Muscle of leg (tissue), 16 donors: ENCODE measurements at places on chromosomes 5 and 9. TPM values are rescaled to one million over a fixed set of nuclear protein-coding genes. Genes with fewer than 3 reads are reported as not detected.

SNCB gene
- polyA plus RNA-seq: not detected

TNFSF8 gene
- polyA plus RNA-seq: 0.75 TPM

RNF145 gene
- polyA plus RNA-seq: 36.2 TPM

UGCG gene
- polyA plus RNA-seq: 33.3 TPM

ALDH1A1 gene
- polyA plus RNA-seq: 31.7 TPM

GRCh38 chr5:1885868-1886845, 3.4 kb upstream of the IRX4 start:
- no peak for DNase-seq

DNA sequence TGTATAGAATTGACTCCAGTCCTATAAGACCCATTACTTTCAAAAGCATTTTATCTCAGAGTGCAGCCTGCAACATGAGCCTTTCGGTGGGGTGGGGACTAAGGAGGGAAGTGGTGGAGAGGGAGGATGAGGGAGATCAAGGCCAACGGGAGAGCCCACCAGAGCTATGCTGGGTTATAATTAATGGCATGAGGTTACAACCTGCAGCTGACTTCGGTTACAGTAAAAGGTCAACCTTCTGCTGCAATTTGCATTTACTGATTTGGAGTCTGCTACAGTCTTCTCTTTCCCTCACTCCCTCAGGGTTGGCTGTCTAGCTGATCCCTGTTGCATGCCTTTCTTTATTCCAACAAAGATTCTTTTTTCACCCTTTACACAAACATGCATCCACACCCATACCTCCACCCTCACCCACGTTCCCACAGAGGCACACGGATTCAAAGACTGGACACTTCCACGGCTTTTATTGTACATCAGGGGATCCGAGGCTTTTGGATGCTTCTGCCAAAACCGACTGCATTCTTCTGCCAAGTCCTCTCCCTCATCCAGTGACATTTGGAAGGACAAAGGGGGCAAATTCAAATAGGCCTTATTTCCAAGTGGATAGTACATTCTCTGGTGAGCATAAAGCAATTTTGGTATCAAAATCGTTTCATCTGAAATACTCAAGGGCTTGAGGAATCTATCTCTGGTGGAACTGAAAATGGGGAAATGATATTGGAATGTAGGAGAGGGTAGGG, 381.2 kb downstream of the NFIB start:
- peak; percentile 50 for DNase-seq

DNA sequence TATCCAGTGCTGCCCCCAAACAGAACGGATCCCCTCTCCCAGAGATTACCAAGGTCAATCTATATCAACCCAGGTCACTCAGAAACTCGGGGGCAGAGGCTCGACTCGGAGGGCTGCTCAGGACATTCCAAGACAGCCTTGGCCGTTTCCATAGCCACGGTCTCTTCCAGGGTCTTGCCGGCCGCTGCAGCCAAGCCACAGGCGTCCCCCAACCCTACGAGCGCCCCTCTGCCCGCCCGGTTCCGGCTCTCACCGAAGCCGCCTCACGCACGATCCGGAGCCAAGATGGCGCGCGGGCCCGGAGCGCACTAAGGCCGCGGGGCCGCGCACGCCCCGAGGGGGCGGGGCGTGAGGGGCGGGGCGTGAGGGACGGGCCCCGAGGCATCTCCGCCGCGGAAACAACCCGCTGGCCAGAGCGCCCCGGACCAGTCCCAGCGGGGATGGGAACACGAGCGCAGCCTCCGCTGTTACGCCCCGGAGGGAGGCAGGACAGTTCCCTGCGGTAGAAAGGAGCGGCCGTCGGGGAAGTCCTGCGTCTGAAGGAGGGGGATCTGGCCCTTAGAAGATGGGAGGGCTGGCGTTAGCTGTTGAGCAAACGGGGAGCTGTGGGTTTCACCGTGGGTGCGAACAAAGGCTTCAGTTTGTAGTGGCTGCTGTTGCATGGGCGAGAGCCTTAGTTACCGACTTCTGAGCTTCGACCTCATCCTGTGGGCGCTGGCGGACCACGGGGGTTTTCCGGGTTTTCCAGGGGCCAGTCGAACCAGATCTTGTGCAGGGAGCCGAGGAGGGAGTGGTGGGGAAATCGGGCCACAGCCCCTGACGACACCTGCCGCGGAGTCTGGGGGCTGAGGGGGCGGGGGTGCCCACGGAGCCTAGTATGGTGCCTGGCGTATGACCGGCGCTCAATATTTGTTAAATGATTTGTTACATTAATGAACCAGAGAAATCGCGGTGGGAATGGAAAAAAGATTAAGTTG, at the start of gene RPP25L:
Gene RPP25L, minus strand, starts transcription at position 287 of the 977 bp plus-strand sequence. CDS start 801 bp downstream, outside the sequence.
- peak; percentile 96 for DNase-seq
